Adrenal gland (tissue), 19 donors: ENCODE measurements at places on chromosomes 6 and 20. TPM values are rescaled to one million over a fixed set of nuclear protein-coding genes. Genes with fewer than 3 reads are reported as not detected.

DNA sequence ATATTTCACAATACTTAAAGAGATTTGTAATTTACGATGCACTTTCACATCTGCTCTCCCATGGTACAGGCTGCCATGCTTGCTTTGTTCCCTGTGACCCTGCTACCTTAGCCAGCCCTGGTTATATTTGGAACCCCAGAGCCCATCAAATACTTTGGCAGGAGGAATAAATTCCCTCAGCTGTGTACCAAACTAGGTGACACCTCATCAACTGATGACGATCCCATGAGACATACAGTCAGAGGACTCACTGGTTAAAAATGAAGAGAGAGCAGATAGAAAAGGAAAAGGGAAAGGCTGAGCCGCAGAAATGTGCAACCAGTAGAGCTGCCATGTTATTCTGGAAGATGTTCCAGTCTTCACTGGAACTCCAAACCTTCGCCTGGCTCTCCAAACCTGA is 120.0 kb downstream of the SIM1 start:
- no peak for DNase-seq

GRCh38 chr20:11929947-11930346 is 12.3 kb downstream of the BTBD3 start:
- DNase-seq = no peak

DNA sequence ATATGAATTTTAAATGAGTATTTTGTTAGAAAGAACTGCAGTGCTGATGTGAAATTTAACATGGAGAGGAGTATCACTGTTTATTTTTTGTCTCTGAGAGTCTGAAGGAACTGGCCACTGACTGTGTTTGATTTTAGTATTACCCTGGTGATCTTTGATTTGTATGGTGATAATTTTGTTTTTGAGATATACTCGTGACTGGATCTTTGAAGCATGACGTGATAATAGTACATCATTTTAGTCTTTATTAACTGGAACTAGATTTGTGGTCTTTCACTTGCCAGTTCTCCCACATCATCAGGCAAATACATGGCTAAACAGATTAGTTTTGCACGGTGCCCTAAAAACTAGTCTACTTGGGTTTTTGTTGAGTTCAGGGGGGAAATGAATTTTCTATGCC is 55.5 kb downstream of the ARID1B start:
- DNase-seq = no peak

- peak; percentile 42 for DNase-seq
Measured at GRCh38 chr20:2524709-2525506, 11.5 kb upstream of the TMC2 start.

GRCh38 chr6:125519367-125519766 is 217.6 kb upstream of the HDDC2 start:
- no peak for DNase-seq

DNA sequence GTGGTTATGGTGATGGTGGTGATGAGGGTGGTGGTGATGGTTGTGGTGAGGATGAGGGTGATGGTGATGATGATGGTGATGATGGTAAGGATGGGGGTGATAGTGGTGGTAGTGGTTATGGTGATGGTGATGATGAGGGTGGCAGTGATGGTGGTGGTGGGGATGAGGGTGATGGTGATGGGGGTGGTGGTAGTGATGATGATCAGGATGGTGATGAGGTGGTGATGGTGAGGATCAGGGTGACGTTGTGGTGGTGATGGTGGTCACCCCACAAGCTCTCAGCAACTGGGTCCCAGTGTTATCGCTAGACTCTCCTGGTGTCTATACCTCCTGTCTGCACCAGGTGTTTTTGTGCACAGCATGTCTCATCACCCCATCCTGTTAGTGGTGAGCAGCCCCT is 85.0 kb downstream of the TMEM242 start:
- no peak for DNase-seq

GRCh38 chr6:105836379-105836778 is 249.8 kb upstream of the PRDM1 start:
- DNase-seq = no peak

DNA sequence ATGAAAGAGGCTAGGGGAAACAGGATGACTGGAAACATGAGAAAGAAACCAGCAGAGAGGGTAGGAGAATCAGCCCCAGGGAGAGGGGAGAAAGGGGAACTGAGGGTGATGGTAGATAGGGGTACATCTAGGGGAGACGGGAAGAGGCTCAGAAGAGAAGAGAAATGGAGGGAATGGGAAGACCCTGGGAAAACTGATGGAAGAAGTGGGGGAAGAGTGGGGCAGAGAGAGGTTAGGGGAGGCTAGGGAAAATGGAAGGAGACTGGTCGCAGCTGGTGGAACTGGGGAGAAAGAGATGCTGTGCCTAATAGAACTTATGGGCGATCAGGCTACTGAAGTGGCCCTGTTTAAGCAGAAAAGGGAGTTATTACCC is 548 bp downstream of the PROCR start:
- DNase-seq = no peak

- no peak for DNase-seq
Measured at GRCh38 chr6:47182291-47182957, 127.3 kb downstream of the TNFRSF21 start.

DNA sequence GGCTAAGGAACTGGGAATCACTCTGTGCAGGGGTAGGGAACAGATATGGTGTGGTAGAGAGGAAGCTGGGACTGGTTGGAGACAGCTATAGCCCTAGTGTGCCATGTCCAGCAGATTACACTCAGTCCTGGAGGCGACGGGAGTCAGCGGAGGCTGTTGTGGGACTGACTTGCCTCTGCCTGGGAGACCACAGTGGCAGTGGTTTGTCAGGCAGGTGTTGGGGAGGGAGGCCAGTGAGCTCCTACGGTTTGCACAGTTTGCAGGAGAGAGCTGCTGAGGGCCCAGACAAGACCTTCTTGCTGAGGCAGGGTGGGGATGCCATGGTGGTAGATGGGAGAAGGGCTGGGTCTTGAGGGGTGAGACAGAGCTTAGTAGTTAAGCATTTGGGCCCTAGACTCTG is 4.9 kb downstream of the PLCG1 start:
- DNase-seq = no peak

DNA sequence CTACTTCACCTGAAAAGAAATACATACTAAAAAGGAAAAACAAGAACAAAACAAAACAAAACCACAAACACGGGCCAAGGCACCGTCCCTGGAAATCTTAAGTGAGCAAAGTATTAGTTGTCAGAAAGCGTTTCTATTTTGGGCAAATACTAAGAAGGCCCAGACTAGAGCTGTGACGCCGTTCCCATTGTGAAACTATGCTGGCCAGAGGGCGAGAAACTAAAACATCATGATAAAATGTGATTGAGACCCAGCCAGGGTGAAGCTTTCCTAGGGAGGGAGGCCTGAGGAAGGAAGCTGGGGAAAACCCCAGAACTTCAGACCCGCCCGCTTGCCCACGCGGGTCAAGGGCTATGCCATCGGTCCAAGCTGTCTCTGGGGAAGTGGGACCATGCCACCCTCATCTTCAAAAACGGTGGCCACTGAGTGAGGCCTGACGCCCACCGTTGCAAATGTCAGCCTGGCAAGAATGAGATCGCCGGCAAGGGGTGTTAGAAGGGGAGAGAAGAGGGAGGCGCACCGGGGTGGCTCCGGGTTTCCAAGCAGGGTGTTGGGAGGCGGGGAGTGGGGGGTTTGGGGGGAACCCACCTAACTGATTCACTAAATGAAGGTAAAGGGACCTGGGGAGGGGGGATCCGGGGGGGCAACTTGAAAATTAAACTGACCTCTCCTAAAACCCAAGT is 1950.9 kb upstream of the DEFB115 start:
- DNase-seq = no peak

DNA sequence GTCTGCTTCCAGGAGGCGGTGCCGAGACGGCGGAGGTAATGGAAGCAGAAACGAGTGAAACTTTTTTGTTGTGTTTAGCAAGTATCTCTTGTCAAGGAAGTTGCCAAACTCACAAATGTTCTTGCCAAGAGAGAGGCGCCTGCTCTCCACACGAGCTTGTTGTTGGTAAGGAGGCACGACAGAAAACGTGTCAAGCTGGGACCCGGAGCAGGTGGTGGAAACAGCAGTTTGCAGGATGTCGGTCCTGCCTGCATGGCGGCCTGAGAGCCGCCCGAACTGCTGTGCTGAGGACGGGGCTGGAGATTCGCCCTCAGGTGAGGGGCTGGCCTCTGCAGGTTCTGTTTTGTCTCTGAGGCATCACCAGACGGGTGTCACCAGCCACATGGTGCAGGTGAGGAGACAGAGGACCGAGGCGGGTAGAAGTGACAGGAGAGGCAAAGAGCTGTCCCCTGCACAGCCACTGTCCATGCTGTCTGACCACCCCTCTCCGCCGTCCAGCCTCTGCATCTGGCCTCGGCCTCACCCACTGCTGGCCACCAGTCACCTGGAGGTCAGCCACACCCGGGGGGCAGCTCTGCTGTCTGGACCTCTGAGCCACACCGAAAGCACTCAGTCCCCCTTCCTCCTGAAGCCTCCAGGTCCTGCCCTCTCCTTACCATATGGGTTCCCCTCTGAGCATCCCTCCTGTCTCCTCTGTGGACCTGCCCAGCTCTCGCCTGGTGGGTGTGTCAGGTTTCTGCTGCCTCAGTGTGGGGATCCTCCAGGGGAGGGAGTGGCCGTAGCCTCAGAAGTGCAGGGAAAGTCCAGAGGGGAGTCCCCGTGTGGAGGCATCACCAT is 261.5 kb downstream of the TAF4 start:
- DNase-seq = no peak

GRCh38 chr6:21529431-21529830 is 64.1 kb upstream of the SOX4 start:
- no peak for DNase-seq

GRCh38 chr6:12258591-12259075 is 31.5 kb upstream of the EDN1 start:
- no peak for DNase-seq

- DNase-seq = no peak
Measured at GRCh38 chr20:44357020-44357419, 1.5 kb downstream of the HNF4A start.

DNA sequence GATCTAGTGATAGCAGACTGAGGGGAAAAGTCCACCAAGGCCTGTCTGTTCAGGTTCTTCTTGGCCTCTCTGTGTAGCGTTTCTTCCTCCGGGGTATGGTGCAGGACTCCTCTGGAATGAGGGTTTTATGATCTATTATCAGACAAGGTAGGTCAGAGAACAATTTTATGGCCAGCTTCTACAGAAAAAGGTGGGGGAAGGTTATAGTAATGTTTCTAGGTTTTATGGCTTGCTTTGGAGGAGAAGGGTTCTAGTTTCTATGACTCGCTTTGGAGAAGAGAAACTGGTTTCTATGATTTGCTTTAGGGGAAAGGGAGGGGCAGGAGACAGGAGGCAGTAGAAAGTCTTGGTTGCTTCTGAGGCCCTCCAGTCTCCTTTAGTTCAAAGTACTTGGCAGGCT is 144.8 kb upstream of the LAMA2 start:
- no peak for DNase-seq

- no peak for DNase-seq
Measured at GRCh38 chr20:44807684-44808056, 2.7 kb downstream of the RIMS4 start.

- no peak for DNase-seq
Measured at GRCh38 chr6:56899753-56900152, 55.2 kb upstream of the BEND6 start.

DNA sequence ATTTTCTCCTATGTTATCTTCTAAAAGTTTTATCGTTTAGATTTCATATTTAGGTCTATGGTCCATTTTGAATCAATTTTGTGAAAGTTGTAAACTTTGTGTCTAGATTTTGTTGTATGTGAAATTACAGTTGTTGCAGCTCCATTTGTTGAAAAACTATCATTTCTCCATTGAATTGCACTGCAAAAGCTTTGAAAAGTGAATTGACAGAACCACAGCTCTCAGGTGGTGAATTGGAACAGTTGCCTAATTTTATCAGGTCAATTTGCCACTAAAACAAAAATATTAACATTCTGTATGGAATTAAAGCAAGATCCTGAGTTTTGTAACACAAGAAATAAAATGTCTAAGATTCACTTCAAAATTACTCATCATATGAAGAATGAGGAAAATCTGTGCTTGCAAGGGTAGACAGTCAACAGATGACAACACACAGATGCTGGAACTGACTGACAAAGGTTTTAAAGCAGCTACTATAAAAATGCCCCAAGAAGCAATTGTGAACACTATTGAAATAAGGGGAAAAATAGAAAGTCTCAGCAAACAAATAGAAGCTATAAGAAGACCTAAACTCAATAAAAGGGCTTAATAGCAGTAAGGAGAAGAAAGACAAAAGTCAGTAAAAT is 346.7 kb downstream of the PAX1 start:
- no peak for DNase-seq

DNA sequence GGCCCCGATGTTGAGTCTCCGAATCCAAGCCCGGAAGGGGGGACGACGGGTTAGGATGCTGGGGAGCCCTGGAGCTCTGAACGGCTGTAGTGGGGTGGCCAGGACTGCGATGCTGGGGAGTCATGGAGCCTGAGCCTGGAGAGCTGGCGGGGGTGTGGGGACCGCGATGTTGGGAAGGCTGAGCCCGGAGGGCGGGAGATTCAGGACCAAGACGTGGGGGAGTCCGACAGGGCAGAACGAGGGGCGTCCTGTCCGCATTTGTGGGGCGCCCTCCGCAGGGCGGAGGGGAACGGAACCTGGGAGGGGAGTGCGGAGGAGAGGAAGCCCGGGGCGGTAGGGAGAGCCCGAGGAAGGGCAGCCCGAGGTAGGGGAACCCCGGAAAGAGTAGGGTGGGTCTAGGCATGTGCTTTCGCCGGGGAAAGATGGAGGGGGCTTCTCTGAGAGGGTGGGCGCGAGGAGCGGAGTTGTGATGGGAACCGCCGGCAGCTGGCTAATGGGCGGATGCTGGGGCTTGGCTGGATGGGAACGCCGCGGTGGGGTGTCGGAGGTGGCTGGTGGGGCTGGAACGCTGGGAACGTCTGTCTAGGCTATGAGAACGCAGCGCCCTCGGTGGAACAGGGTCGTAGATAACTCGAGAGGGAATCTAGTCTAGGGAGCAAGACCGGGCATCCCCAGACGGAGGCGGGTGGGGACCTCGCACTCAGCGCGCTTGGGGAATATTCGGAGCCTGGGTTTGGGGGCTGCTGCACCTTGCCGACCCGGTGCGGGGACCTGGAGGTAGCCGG is 684 bp downstream of the PAQR8 start:
- DNase-seq = peak; percentile 19

GRCh38 chr6:167735084-167735950 is 91.4 kb upstream of the AFDN start:
- no peak for DNase-seq

The RCAN2 gene
- polyA plus RNA-seq = 5.3 TPM

The ESR1 gene
- 0.98 TPM for polyA plus RNA-seq

The IL17A gene
- not detected for polyA plus RNA-seq

The DNMT3B gene
- 2.0 TPM for polyA plus RNA-seq

The PPDPF gene
- polyA plus RNA-seq = 158 TPM

The SDCBP2 gene
- polyA plus RNA-seq = 3.8 TPM
